ENCODE measurements at places on chromosomes 4 and X.

DNA sequence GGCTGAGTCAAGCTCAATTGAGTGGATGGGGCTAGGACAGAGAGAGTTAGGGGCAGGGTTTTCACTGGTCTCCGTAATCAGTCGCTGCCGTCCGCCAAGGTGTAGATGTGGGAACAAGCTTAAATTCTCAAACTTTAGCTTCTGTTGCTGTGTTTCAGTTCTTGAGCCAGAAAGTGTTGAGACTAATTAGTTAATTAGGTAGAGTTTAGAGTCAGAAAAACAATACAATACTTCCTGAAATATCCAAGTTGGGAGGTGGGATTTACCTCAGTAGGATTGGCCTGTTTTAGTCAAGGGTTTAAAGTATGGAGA, 1.1 kb upstream of the UBE2D3 start:
- DNase-seq: no peak

DNA sequence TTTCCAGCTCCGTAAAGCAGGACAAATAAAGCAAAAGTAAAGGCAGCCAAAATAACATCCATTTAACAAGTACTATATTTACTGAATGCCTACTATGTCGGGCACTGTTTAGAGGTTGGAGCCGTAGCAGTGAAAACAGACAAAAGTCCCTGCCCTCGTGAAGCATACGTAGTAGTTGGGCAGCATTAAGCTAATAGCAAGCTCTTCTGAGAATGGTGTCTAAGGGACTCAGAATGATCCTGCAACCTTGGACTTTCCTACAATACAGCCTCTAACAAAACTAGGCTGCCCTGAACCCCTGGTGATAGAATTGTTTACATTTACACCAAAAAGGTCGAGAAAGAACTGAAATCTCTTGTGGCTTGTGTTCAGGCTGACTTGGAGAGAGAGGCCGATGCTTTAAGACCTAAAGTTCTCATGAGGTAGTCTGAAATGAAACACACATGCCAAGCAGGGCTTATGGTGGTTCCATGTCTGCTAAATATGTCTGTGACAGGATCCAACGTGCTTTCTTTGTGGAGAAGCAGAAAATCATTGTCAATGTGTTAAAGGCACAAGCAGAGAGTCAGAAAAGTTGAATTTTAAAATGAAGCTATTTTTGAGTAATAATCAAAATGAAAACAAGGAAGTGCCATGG, 898 bp upstream of the PDGFC start:
- DNase-seq: no peak

GRCh38 chr4:181559637-181560036, 683.6 kb upstream of the TENM3 start:
- no peak for DNase-seq

- no peak for DNase-seq
These were observed 241.1 kb downstream of the AFAP1 start for GRCh38 chr4:7698584-7698983.
